Stimulated activated CD8-positive, alpha-beta memory T cell treated with anti-CD3 and anti-CD28 coated beads, Interleukin-15, amount 100 ng/mL, for 24 hours (primary cell): ENCODE measurements at places on chromosomes 2 and 18.

DNA sequence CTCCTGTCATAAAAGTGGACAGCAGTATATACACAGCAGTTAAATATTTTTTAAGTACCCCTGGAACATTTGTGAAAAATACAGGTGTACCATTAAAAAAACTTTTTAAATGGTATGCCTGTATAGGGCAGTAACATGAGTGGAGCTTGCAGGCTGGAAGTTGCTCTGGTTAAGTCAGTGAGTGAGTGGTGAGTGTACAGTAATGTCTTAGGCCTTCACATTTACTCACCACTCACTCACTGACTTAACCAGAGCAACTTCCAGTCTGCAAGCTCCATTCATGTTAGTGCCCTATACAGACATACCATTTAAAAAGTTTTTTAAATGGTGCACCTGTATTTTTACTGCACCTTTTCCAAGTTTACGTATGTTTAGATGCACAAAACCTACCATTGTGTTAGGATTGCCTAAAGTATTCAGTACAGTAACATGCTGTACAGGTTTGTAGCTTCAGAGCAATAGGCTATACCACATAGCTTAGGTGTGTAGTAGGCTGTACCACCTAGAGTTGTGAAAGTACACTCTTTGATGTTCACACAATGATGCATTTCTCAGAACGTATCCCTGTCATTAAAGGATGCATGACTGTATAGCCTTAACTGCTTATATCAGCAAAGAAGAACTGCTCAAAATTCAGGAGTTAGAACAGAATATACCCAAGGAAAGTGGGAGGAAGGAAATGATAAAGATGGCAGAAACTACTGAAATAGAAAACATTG is 112.6 kb downstream of the EHBP1 start:
- no peak for DNase-seq

DNA sequence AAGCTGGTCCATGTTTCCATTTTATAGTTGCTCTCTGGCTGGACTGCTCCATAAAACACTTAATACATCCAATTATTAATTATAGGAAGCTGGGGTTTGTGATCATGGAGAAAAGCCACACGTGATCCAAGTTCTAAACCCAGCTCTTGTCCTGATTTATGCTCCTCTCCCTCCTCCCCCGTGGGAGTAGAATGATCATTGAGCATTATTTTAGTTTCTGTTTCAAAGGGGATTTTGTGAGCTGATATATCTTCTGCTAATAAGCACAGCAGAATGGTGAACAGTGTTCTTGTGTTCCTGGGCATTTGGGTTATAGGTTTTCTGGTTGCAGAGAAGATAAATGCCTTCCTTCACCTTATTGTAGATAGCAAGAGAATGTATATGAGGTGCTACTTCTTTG is 135.7 kb upstream of the TMEM200C start:
- DNase-seq, result no peak

DNA sequence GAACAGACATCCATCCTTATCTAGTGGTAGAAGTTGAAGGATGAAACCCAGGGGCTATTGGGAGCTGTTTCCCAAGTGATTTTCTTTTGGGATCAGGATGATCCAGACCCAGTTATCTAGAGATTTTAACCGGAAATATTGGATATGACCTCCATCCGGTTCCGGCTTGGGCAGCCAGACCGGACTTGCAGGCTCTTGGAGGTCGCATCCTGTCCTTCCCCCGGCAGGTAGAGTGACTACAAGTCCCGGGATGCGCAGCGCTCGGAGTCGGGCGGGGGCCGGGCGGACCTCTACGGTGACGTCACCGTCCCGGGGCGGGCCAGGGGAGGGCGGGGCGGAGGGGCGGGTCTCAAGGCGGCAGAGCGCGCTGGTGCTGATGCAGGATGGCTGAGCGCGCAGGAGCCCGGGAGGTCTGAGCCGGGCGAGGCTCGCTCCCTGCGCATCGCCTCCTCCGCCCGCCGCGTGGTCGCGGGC is at the start of gene KIF5C:
TSS of gene KIF5C (plus strand) at position 360 of the 474 bp plus-strand sequence. CDS start 391 bp downstream, outside the sequence.
- peak; percentile 86 for DNase-seq

GRCh38 chr2:237411092-237411601 is 2.8 kb downstream of the COL6A3 start:
- no peak for DNase-seq

GRCh38 chr18:3579701-3580100 is 129.7 kb downstream of the TGIF1 start:
- no peak for DNase-seq

GRCh38 chr2:231351648-231352047 is 43.9 kb upstream of the B3GNT7 start:
- no peak for DNase-seq
